ENCODE measurements at places on chromosomes 7 and 10.

- no peak for DNase-seq
Observed at GRCh38 chr10:80163741-80164341, 31.3 kb downstream of the PLAC9 start.

GRCh38 chr10:113524539-113525490, 28.0 kb upstream of the HABP2 start:
- DNase-seq, result no peak

DNA sequence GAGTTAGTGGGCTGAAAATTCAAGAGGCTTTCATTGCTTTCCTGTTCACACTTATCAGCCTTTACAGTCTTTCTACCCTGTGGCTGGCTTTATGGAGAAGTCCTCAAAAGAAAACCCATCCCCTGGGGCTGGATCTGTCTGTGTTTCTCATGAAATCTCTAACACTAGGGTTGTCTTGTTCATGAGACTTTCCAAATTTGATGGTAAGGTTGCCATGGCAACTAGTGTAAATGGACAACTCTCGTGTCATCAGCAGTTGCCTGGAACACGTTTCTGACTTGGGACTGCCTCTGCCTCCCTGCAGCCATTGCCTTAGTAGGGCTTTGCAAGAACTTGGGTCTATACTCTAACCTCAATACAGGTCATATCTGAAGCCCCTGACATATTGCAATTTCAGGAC, 35.8 kb upstream of the PLPP4 start:
- no peak for DNase-seq

GRCh38 chr10:130934293-130935127, 377.0 kb downstream of the TCERG1L start:
- DNase-seq, result no peak

DNA sequence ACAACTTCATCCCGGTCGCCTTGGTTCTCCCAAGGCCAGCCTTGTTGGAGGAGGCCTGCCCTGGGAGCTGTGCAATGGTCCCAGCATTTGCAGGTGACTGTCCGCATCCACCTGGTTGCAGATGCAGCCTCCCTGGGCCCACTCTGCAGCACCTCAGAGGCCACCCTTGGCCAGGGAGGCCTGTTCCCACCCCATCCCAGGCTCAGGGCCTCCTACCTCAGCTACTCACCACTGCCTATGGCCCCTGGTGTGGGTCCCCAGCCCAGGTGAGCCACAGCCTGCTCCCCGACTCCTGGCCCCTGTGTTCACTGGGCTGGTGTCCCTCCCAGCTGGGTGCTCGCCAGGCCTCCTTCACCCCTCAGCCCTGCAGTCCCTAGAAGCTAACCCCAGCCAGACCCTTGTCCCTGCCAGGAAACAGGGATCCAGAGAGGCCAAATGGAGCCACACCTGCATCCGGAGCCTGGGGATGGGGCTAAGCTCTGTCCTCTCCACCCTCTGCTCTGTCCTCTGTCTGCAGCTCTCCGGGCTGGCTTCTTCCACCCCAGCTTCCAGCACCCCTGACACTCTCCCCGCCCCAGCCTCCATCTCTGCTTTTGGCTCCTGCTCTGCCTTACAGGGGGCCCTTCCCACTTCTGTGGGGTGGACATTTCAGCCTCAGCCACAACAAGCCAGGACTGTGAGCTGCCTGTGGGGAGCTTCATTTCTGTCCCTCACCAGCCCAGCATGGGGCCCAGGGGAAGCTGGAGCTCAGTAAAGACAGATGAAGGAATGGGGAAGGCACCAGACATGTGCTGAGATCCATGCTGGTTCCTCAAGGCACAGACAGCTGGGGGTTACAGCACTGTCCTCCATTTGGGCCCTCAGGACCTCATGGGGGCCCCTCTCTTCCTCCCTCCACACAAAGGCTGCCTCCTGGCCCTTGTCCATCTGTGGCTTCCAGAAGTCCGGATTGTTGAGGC, 35.6 kb upstream of the ANTXRL start:
- DNase-seq, result no peak

- DNase-seq, result no peak
Observed at GRCh38 chr10:93222211-93222754, 148.6 kb downstream of the CYP26A1 start.

- no peak for DNase-seq
Observed at GRCh38 chr7:142563470-142563869, 185.8 kb upstream of the PRSS1 start.

DNA sequence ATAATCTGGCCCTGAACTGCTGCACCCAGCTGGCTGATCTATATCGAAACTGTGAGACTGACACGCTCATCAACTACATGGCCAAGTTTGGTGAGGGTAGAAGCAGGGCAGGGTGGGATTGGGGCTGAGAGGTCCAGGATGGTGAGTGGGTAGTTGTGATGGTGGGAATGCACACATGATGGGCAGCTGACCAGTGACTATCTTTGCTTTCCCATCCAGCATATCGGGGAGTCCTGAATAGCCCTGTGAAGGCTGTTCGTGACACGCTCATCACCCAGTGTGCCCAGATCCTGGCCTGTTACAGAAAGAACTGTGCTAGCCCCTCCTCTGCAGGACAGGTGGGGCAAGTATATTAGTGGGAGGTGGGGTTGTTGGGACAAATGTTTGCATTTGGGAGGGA, 12.5 kb upstream of the CHCHD1 start:
- DNase-seq, result no peak

GRCh38 chr7:2272031-2272430, 30.0 kb downstream of the NUDT1 start:
- DNase-seq, result peak; percentile 48

GRCh38 chr7:3960050-3960763, 659.2 kb downstream of the SDK1 start:
- no peak for DNase-seq

- no peak for DNase-seq
Observed at GRCh38 chr7:77354484-77354883, 61.7 kb downstream of the GSAP start.

- DNase-seq, result no peak
Observed at GRCh38 chr10:120970595-120971529, 119.7 kb downstream of the WDR11 start.

DNA sequence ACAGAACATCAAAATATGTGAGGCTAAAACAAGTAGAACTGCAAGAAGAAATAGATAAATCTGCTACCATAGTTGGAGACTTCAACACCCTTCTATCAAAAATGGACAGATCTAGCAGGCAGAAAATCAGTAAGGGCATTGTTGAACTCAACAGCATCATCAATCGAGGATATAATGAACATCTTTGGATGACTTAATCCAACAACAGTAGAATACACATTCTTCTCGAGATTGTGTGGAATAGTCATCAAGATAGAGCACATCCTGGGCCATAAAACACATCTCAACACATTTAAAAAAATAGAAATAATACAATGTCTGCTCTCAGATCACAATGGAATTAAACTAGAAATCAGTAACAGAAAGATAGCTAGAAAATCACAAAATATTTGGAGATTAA, 9.9 kb downstream of the IGFBP1 start:
- no peak for DNase-seq

GRCh38 chr10:127228195-127228787, 31.9 kb upstream of the INSYN2A start:
- DNase-seq, result peak; percentile 28

GRCh38 chr10:36725581-36726520, 399.5 kb upstream of the ANKRD30A start:
- DNase-seq, result peak; percentile 64

GRCh38 chr7:152336754-152337368, 98.9 kb downstream of the KMT2C start:
- DNase-seq, result peak; percentile 76

GRCh38 chr10:113239566-113240350, 289.7 kb downstream of the TCF7L2 start:
- DNase-seq, result no peak

GRCh38 chr10:22911889-22912762, 15.7 kb upstream of the ARMC3 start:
- DNase-seq, result peak; percentile 78

GRCh38 chr10:90805206-90805605, 52.6 kb downstream of the HTR7 start:
- no peak for DNase-seq

GRCh38 chr10:126245501-126245900, 142.8 kb downstream of the ADAM12 start:
- no peak for DNase-seq

DNA sequence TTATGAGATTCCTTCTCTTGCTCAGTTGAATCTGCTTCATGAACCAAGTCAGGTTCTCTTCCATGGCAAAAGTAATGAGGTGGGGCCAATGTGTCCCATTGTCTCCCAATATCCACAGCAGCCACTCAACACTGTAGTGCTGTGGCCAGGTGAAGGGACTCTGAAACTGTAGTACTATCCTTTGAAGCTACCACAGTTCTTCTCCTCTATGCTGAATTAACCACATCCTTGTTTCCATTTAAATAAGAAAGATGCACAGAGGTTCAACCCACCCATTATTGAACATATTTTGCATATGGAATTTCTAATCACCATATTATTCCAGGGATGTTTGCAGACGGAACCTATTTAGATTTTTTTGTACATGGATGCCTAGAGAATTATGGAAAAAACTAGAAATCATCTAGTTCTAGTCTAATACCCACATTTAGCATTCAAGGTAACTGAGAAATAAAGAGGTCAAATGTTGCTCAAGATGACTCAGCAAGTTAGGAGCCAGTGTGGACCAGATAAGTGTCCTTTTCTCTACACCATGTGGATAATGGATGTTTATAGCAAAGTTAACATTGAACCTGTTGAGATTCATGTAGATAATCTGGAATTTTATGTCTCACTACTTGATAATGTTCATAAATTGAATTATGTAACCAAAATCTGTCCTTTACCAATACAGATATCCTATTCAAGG, 64.5 kb downstream of the LRRTM3 start:
- no peak for DNase-seq

DNA sequence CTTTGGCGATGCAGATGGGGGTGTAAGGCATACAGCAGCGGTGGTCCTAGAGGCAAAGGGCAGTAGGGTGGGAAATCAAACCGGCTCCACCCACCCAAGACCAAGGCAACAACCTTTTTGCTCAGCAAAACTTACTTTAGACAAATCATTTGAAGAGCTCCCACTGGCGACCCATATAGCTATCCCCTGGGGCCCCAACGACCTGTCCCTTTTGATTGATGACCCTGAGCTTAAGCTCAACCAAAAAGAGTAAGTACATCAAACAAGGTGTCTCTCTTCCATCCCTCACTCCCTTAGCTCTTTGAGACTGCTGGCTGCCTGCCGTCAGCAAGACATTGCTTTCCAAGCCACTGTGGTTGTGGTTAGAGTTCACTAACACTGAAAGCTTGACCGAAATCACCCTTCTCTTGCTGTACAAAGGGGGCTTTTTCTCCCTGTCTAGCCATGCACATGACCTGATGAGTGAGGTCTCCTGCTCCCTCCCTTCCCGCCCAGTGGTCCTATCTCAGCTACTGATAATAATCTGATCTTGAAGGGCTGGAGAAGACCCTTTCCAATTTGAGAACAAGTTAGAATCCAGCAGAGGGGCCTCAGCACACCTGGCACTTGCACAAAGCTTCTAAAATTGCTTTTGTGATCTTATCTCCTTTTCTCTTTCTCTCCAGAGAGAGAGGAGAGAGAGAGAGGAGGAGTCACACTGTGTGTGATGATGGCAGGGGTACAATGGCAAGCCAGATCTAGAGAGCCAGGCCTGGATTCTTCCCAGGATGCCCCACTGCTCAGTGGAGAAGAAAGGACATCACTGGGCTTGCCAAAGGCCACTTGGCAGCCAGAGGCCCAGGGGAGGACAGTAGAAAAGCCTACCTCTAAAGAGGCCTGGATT, 42.2 kb downstream of the XPNPEP1 start:
- no peak for DNase-seq

GRCh38 chr10:122307669-122308416, 36.7 kb downstream of the BTBD16 start:
- no peak for DNase-seq

- DNase-seq, result no peak
Observed at GRCh38 chr10:34006471-34006870, 672.0 kb upstream of the NRP1 start.

GRCh38 chr7:91427051-91427450, 162.8 kb downstream of the FZD1 start:
- DNase-seq, result peak; percentile 48

DNA sequence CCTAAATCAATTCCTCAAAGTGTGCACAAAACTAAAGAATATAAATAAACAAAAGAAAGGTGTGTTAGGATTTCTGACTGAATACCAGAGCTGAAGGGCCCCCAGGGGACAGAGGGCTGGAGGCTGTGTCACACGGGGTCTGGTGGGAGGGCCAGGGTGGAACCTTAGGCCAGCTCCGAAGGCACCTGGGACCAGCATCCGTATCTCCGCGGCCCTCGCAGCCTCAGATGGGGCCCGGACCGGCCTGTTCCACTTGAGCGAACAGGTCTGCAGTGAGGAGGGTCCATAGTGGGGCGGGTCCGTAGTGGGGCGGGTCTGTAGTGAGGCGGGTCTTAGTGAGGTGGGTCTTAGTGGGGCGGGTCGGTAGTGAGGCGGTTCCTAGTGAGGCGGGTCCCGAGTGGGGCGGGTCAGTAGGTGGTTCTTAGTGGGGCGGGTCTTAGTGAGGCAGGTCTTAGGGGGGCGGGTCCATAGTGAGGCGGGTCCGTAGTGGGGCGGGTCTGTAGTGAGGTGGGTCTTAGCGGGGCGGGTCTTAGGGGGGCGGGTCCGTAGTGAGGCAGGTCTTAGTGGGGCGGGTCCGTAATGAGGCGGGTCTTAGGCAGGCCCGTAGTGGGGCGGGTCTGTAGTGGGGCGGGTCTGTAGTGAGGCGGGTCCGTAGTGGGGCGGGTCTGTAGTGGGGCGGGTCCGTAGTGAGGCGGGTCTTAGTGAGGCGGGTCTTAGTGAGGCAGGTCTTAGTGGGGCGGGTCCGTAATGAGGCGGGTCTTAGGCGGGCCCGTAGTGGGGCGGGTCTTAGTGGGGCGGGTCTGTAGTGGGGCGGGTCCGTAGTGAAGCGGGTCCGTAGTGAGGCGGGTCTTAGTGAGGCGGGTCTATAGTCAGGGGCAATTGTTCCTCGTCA, 15.1 kb downstream of the GPR146 start:
- DNase-seq, result peak; percentile 99

- DNase-seq, result no peak
Observed at GRCh38 chr7:21064698-21065648, 278.3 kb upstream of the SP8 start.

DNA sequence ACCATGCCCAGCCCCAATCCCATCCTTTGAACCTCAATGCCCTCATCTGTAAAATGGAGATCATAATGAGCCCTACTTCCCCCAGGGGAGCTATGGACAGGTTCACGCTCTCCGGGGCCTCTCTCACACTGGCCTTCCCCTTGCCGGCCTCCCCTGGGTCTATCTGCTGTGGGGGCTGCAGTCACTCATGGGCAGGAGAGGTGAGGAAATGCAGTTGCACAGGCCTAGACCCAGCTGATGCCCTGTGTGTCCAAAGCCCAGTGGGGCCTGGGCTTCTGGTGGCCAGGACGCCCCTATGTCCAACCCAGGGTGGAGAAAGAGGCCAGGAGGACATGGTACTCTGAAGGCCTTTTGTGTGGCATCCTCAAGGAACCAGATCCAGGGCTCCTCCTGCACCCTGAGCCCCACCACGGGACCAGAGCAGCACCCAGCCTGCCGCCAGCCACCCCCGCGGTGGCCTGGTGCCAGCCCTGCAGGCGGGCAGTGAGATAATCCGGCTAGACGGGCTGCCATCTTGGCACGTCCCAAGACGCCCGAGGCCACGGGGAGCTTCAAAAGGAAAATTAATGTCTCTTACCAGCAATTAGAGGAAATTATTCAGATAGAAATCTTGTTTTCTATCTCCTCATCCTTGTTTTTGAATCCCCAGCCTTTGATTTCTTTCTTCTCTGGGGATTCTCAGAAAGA, 39.0 kb downstream of the MYL10 start:
- DNase-seq, result no peak

Data from NCI-H82 (cell line).